ENCODE measurements at places on chromosomes 3 and 15.

- no peak for DNase-seq
Observed at GRCh38 chr3:11826628-11827265, 19.9 kb downstream of the TAMM41 start.

GRCh38 chr15:79283252-79284048 lies 928 bp downstream of the ANKRD34C start:
- DNase-seq = peak; percentile 46

DNA sequence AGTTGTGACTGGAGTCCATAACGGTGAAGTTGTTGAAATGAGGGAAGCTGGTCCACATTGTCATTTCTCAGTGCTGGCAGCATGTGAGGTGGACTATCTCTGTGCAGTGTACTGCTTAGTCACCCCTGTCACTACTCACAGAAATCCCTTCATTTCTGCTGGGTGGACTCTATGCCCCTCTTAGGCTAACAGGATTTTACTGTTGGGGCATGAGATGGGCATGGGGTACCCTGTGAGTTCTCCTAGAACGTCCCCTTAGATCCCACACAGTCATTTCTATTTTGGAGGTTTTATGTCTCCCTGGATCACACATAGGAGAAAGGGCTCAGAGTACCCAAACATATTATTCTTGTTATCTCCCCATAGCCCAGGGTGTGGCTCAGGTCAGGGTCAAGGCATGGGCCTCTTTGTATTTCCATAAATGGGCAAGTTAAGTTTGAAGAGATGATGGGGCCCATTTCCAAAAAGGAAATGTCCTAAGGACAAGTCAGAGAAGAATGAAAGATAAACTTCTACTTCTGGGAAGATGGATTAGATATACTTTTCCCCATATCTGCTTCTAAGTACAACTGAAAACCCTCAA lies 15.2 kb downstream of the P2RY1 start:
- DNase-seq = no peak

DNA sequence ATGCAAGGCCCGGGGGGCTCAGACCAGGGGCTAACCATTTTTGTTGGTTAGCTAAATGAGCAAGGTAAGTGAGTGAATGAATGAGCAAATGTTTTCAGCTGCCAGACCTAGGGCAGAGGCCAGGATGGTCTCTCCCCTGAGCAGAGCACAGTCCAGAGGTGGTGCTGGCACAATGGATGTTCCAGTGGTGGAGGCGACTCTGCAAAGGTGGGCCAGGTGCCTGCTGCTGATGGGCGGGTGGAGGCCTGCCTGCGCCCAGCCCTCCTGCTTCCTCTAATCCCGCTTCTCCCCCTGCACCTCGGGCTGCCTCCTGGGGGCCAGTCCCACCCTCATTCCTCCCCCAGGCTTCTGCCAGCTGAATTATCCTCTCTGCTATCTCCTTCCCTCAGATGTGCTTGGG lies 112.8 kb downstream of the WNT7A start:
- DNase-seq = no peak

GRCh38 chr3:20552605-20553275 lies 366.7 kb upstream of the SGO1 start:
- DNase-seq = no peak

GRCh38 chr3:97684490-97684889 lies 80.1 kb upstream of the ARL6 start:
- no peak for DNase-seq

- DNase-seq = peak; percentile 38
Observed at GRCh38 chr15:48582452-48583247, 62.9 kb downstream of the FBN1 start.

GRCh38 chr3:153462545-153462944 lies 300.5 kb downstream of the RAP2B start:
- DNase-seq = no peak

GRCh38 chr3:140395134-140396075 lies 282.5 kb upstream of the TRIM42 start:
- DNase-seq = no peak

GRCh38 chr3:141105828-141106628 lies 54.9 kb downstream of the SPSB4 start:
- DNase-seq = peak; percentile 84

DNA sequence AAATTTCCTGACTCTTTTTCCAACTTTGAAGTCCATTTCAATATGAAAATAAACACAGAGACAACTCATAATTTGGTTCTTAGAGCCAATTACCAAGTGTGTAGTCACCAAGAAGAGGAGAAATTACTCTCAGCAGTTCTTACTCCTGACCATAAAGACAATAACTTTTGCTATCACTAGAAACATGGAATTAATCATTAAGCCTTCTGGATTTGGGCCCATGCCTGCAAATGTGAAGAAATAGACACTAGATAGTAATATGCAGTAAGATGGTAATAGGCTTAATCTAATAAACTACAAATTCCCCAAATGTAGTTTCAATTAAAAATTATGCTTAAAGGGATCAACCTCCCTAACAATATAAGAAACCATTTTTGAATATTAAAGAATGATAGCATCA lies 185.1 kb upstream of the AGTR1 start:
- DNase-seq = no peak

All from lung microvascular endothelial cell (primary cell).